ENCODE measurements at places on chromosomes 3 and 15.

- DNase-seq, result no peak
These were observed 13.0 kb downstream of the TMEM202 start for GRCh38 chr15:72411111-72411510.

- no peak for DNase-seq
These were observed 45.9 kb upstream of the RASA2 start for GRCh38 chr3:141440942-141441341.

- DNase-seq, result peak; percentile 95
These were observed 164.7 kb downstream of the SV2B start for GRCh38 chr15:91264651-91265351.

DNA sequence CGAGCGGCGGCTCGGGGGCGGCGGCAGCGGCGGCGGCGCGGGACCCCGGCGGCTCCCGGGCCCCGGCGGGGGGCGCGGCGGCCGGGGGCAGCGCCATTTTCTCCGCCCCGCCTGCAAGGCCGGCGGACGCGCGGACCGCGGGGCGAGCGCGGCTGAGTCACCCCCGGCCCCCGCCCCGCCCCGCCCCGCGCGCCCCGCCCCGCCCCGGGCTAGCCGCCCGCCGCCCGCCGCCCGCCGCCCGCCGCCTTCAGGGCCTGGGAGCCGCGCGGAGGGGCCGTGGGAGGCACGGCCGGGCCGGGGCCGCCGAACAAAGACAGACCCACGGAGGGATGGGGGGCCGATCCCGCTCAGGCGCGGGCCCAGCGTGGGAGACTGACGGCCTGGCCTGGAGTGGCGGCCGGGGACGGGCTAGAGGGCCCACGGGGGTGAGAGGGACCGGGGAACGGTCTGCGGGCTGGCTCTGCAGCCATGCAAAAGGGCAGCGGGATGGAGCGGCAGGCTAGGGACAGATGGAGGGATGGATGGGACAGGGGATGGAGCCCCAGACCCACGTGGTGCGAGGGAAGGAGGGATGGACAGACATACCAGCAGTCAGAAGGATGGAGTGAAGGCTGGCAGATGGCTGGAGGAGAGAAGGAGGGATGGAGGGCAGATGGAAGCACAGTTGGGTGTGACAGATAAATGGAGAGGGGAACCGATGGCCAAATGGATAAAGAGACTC lies at the start of gene EIF4E3:
EIF4E3 (minus strand) TSS at position 132 of the 721 bp plus-strand sequence; CDS start at position 97, 35 bp downstream.
- DNase-seq, result no peak

GRCh38 chr15:22888120-22888859 lies 49.8 kb downstream of the NIPA2 start:
- DNase-seq, result no peak

- DNase-seq, result no peak
These were observed 18.3 kb downstream of the OSTN start for GRCh38 chr3:191217301-191217700.

GRCh38 chr3:157335233-157336076 lies 101.2 kb upstream of the PTX3 start:
- DNase-seq, result no peak

DNA sequence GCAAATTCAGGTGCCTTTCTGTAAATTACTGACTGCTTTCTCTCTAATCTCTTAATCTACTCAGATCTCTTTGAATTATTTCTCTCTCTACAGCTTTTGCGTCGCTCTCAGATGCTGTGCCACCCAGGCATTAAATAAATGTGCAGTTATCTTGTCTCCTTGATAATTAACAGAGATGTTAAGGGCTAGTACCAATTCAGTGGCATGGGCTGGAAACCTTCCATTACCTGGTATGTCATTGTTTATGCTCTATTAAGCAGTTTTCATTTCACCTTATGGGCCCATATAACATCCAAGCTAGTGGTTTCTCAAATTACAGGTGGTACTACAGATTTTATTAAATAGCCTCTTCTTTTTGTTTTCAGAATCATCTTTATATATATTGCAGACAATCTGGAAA lies 66.0 kb downstream of the PEX5L start:
- no peak for DNase-seq

DNA sequence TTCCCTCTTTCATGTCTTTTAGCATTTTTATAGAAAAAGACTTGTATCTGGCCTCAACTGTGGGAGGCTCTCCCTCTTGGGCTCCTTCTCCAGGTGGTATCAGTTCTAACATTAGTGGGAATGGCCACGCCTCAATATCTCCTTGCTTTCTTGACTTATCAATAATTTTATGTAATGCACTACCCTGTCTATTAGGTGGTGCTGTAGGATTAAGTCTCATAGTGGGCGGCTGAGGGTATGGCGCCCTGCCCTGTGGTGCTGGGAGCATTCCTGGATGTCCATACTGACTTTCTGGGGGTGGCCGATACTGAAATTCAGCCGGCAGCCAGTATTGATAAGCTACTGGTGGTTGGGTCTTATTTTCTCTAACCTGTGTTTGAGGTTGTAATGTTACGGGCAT lies 8.7 kb upstream of the RPUSD3 start:
- no peak for DNase-seq

DNA sequence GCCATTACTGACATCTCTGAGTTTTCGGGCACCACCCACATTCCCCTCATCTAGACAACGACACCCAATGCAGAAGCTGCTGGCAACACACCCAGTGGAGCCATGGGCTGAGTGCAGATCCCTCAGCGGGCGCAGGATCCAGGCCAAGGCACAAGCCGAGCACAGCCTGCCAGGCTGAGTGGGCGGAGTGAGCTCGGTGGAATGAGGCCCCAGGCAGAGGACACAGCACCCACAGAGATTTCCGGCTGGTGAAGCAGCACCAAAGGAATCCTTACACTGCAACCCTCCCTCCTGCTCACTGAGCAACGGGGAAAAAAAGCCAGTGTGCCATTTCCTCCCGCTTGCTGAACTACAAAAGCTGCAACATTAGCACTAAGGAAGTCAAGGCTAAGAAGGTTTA lies 34.3 kb downstream of the ZMAT3 start:
- peak; percentile 87 for DNase-seq

DNA sequence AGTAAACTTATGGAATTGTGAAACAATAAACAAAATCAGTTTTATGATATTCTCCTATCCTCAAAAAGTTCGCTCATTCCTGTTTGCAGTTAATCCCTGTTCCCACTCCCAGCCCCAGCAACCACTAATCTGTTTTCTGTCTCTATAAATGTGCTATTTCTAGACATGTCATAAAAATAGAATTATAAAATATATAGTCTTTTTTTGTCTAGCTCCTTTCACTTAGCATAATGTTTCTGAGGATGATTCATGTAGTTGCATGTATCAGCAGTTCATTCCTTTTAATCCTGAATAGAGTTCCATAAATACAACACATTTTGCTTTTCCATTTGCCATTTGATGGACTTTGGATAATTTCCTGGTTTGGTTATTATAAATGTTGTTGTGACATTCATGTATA lies 140.0 kb downstream of the KCNAB1 start:
- DNase-seq, result no peak

DNA sequence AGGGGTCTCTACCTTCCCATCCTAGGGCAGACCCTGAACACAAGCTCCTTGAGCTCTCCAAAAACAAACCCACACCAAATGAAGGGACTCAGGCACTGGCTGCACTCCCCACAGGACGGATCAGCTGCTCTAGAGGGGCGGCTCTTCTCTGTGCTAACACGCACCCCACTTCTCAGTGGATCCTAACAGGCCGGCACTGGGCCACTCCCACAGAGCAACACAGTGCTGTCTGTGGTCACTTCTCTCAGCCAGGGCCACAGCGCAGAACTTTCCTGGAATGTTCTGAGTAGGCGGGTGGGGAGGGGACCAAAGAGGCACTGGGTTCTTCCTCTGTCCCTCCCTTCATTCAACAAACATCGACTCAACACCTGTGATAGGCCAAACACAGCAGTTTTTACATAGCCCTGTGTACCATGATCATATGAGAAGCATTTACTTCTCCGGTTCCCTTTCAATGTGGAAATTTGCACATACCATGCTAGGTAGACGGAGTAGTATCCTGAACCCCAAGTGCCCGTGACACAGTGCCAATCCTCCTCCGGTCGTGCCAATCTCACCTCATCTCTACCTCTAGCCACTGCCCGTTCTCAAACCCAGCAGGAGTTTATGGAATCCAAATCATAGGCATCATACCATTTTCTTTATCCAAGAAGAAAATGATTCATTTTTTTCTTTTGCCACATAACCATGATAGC lies 98.1 kb downstream of the LRIG1 start:
- DNase-seq, result no peak

- DNase-seq, result no peak
These were observed 152.8 kb downstream of the TIGIT start for GRCh38 chr3:114446600-114446999.

- no peak for DNase-seq
These were observed 817.6 kb upstream of the CFAP20DC start for GRCh38 chr3:59867185-59868002.

DNA sequence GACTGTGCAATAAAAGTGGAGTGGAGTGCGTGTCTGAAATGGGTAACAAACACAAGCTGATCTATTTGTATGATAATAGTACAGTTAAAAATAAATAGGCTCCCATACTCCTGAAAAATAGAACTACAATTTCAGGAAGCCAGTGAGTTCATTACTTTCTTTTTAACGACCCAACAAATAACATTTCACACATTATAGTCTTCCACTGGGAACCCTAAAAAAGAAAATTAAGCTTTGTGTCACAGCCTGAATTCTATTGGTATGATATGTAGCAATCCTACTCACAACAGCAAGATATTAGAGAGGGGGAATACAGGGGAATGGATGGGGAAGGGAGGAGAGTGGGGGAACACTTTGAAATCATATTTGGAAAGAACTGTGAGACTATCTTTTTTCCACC lies 156.9 kb upstream of the CNTN3 start:
- DNase-seq, result no peak

- peak; percentile 51 for DNase-seq
These were observed 19.3 kb downstream of the SLC51A start for GRCh38 chr3:196235452-196236122.

DNA sequence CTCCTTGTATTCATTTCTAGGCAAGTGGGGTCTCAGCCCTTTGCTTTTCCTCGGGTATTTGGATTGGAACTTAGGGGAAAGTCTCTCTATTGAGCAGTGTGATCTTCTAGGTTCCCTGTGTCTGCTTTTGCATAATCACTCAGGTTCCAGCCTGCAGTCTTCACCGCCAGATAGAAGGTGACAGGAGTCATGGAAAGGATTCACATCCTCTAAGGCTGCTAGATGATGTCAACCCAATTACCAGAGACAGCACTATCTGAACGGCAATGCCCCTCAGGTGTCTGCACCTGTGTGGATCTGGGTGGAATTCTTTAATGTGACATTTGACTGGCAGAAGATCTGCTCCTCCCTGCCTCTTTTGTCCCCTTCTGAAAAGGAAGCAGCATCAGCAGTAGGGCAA lies 177.7 kb downstream of the P3H2 start:
- DNase-seq, result no peak

- no peak for DNase-seq
These were observed 53.2 kb downstream of the MEF2A start for GRCh38 chr15:99618941-99619411.

GRCh38 chr3:143083781-143084180 lies 35.8 kb upstream of the CHST2 start:
- no peak for DNase-seq

- no peak for DNase-seq
These were observed 530.7 kb downstream of the ZIC1 start for GRCh38 chr3:147939839-147940238.

GRCh38 chr3:59237121-59237520 lies 187.3 kb upstream of the CFAP20DC start:
- DNase-seq, result no peak

DNA sequence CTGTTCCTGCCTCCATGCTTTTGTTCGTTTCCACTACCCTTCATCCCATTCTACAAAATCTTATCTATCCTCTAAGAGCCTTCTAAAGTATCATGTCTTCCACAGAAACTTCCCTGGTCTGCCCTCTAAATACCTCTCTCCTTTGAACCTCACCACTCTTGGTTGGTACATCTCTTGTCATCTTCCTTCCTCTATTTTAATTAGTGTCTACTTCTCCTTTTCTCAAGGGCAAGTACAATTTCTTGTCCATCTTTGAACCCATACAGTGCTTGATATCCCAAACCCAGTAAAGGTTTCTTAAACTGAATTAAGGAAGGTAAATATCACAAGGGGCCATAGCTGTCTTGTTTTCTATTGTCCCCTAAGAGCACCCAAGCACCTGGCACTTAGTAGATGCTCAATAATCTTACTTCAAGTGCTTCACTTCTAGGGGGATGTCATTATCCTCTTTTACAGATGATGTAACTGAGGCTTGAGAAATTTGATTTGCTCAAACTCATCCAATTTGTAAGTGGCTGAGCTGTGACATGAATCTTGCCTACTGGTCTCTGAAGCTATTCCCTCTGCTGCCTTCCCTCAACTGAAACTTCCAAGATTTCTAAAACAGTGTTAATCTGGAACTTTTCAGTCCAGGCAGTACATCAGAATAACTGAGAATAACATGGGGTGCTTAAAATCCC lies 2.6 kb upstream of the DAPK2 start:
- DNase-seq, result peak; percentile 84

DNA sequence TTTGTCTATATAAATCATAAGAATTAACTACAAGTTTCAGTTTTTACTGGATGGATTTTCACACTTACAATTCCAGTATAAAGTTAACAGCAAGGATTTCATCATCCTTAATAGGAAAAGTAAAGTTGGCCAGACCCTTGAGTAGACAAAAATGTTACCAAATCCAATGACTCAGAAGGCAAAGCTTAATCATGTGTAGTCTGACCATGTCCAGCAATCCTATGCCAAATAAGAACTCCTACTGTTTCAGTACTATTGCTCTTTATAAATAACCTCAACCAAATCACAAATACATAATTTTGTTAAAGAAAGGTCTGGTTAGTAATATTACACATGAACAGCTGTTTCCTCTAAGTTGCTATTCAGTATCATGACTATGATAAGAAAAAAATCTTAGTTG lies 35.0 kb downstream of the PLOD2 start:
- DNase-seq, result no peak

- DNase-seq, result no peak
These were observed 39.5 kb downstream of the CD86 start for GRCh38 chr3:122094693-122095092.

DNA sequence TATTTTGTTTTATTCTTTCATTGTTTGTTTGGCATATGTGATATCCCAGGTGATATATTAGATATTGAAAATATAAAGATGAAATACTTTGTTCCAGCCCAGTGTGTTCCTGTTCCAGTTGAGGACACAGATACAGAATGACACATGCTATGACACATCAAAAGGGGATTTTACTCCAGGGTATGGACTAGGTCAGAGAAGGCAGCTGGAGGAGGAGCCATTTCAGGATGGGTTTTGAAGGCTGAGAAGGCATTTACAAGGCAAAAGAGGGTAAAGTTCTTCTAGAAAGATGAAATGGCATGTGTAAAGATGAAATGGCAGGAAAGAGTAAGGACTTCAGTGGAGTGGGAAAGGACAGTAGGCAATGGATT lies 163.8 kb downstream of the ZIC1 start:
- DNase-seq, result no peak

DNA sequence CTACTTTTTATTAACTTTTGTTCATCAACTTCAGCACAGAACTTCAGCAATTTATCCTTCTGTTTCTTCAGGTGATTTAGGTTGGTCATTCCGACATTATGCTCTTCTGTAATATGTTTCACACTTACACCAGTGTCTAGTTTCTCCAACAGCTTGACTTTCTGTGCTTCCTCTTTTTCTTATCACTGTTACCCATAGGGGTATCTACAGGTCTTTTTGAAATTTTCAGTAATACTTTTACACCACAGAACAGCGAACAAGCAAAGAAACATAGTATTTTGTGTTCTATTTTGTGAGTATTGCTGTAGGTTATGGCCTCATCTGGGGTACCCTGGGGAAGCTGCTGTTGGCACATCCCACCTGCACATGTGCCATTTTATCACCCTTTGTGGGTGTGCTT lies 260.7 kb downstream of the NSUN3 start:
- DNase-seq, result no peak
